ENCODE measurements at places on chromosomes 2 and 18.

DNA sequence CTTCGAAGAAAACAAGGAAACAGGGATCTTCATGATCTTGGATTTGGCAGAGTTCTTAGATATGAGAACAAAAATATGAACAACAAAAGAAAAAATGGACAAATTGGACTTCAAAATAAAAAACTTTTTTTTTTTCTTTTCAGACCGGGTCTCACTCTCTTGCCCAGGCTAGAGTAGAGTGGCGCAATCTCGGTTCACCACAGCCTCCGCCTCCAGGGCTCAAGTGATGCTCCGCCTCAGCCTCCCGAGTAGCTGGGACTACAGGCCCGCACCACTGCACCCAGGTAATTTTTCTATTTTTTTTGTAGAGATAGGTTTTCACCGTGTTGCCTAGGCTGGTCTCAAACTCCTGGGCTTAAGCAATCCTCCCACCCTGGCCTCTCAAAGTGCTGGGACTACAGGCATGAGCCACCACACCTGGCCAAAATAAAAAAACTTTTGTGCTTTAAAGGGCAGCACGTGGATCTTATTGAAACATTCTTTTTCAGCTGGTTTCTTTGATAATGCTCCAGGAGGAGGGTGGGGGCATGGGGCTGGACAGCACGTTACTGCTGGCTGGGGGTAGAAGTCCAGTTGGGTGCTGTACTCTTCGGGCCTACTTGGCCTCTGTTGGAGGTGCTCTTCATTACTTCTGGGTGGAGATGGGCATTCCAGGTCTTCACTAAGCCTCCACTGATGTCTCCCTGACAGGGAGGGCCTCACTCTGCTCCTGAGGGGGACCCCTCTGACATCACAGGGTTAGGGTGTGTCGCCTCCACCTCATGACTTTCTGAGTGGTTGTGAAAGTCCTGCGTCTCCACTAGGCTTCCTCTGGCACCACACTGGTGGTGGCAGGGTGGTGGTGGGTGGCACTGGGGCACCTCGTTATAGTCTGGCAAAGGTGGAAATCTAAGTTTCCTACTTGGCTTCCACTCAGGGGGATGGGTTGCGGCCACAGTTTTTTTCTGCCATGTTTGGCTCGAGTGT is 150.5 kb upstream of the XPO1 start:
- no peak for DNase-seq

DNA sequence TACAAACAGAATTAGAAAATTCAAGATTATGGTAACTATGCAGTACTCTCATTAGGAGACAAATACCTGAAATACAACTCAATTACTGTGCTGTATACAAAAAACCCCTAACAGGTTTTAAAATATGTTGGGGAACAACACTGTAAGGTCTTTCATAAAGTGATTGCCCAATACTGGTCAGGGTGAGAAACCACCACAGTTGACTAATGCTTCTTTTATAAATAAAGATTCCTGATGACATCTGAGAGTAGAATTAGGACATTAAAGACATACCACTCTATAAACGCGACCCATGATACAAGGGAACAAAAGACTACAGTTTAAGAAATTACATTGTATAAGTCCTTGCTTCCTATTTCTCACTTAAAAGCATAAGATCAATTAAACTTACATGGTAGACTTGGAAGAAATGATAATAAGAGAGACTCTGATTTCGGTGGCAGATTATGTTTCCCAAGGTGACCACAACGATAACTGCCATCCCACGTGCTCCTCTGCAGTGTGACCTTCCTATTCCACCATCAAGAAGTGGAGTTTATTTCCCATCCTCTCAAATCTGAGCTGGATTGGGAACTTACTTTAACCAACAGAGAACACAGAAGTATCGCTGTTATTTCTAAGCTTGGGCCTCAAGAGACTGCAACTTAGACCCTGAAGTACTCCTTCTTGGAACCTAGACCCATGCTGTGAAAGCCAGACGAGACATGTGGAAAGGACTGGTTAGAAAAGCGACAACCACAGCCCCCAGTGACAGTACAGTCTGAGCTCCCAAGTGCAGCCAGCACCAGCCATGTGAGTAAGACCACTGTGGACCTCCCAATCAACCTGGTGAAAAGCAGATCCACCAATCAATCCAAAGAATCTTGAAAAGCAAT is 52.3 kb downstream of the ZNF521 start:
- DNase-seq = no peak

DNA sequence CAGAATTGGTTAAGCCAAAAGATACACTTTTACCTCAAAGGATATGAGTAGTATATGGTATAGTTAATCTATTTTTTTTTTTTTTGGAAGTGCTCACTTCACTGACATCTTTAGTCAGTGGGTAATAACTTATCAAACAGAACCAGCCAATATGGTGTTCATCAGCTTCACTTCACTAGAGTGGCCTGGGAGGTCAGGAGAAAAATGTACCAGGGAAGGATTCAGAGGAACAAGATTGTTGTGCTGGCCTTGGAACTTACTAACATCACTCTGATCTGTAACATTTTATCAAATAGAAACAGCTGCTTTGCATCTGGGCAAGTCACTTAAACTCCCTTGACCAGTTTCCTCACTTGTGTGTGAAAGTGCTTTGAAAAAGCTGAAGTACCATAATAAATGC is 962.7 kb downstream of the BCL11A start:
- DNase-seq = no peak

DNA sequence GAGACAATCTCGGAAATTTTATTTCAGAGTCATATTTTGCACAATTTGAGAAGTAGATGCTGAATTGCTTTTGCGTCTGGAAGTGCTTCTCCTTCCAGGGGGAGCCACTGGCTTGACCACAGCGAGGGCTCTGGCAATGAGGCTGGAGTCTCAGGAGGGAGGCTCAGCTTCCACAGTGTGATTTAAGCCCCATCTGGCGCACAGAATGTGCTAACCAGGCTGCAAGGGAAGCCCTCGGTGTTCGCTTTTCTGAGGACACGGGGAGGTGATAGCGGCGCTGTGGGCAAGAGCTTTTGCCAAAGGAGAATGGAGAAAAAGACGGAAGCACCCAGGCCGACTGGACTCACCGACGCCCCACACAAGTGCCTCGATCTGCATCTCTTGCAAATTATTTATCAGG is 52.4 kb downstream of the ADI1 start:
- no peak for DNase-seq

DNA sequence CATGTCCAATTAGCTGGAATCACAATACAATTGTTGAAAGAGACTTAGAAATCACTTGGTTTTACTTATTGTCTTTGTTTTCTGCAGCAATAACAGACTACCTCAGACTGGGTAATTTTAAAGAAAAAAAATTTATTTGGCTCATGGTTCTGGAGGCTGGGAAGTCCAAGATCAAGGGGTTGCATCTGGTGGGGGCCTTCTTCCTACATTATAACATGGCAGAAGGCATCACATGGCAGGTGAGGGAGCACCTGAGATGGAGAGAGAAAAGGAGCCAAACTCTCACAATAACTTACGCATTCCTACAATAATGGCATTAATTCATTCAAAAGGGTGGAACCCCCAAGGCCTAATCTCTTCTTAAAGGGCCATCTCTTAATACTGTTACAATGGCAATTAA is 37.5 kb upstream of the KLHL14 start:
- no peak for DNase-seq

DNA sequence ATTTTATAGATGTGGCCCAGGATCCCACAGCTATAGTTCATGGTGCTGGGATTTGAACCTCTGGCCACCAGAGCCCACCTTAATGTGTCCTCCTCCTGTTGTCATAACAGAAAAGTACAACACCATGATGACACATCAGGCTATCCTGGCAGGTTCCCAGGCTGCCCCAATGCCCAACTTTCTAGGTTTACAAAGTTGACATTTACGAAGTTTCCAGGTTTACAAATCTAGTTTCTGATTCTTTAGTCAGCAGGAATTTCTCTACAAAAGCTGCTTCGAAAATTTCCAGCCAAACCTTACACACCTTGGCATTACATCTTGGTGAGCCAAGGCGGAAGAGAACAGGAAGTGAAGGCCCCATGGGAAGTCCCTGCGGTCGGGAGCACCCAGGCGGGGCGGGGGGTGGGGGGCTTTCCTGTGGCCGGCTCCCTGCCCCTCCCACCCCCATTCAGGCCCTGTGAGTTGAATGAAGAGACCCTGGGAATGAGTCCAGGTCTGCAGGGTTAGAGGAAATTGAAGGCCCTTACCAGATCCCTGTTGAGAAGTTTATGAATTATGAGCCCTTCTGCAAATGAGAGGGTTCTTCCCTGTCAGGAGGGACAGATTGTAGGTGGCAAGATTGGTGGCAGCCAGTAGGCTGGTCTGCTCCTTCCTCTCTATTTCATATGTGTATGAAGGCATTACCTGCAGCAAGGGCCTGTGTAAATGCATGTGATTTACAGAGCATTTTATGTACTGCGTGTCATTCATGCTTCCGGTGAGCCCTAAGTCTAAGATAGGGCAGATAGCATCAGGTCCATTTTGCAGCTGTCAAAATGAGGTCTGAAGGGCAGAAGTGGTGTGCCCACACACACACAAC is 11.1 kb upstream of the IL1RN start:
- no peak for DNase-seq

GRCh38 chr2:99572373-99573164 is 82.8 kb upstream of the REV1 start:
- no peak for DNase-seq

DNA sequence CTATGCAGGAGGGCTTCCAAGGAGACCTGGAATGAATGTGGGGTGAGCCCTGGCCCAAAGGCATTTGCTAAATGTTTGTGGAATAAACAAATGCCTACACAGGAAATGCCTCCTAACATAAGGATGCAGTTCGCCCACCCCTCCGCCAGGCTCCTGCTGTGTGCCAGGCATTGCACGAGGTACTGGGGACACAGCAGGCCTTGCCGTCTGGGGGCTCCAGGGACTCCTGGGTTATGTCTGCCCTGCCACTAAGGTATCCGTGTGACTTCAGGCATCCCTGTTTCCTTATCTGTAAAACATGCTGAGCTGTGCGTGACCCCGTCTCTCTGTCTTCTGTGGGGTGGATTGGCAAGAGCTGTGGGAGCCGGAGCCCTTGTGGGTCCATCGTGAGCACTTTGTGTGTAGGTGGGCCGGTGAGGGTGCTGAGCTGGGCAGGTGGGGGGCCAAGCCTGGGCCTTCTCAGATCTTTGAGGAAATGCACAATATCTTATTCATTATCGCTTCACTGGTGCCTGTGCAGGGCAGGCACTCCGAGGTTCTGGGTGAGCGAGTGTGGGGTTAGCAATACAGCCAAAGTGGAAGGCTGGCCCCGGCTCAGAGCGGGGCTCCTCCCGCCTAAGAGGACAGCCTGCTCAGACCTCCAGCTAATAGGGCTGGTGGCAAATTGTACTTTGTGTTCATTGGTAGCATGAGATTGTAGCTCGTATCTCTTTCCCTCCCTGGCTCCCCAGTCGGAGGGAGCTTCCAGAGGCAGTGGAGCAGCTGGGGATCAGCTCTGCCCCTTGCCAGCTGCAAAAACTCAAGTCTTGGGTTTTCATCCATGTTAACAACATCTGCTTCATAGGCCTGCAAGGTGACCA is 126.8 kb downstream of the GLI2 start:
- no peak for DNase-seq

- no peak for DNase-seq
Measured at GRCh38 chr2:105175231-105175630, 66.3 kb upstream of the GPR45 start.

DNA sequence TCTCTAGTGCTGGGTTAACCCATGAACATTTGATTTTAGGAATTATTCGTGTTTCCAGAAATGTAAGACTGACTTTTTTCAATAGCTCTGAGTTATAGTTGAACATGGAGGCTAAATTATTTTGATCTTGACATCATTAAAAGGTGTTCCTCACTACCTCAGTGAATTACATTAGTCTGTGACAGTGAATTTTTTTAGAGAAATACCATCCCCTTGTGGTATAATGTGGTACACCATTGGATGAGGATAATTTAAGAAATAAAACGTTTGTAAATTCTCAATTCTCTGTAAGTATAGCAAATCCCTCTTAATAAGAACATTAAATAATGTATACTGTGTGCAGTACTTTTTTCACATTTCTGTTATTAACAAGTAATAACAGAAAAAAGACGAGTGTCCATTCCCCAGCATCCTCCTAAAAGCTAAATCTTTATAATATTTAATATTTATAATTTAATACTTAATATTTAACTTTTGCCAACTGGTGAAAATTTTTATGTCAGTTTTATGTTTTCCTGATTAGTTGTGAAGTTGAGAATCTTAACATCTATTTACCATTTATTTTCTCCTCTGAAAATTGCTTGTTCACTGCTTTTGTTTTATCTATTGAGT is 70.3 kb upstream of the CWC22 start:
- DNase-seq = no peak

DNA sequence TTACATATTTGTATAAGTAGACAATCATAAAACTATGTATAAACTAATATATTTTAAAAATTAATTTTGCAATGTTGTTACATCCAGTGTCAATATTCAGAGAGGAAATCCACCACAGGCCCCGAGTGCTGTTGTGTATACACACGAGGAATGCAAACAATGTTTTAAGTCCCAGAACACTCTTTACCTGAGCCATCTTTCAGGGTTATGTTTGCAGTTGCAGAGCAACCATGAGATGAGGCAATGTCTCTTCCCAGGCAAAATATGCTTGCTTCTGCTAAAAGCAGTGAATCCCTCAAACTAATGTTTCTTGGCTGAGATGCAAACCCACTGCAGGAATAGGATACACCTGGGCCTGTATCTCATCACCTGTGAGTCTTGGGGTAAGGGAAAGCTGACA is 91.3 kb downstream of the ASXL2 start:
- no peak for DNase-seq

DNA sequence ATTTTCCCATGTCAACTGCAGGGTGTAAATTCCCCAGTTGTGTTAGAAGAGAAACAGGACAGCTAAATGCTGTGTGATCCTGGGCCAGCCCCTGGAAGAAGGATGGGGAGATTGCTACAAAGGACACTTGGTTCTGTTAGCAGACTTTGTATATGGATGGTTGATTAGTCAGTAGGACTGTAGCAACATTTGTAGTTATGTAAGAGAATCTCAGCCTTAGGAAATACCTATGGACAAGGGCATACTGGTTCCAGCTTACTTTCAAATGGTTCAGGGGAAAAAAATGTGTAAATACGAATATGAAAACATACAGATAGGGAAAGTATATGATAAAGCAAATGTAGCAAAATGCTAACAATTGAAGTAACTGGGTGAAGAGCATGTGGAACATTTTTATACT is 47.6 kb downstream of the GNAL start:
- no peak for DNase-seq

DNA sequence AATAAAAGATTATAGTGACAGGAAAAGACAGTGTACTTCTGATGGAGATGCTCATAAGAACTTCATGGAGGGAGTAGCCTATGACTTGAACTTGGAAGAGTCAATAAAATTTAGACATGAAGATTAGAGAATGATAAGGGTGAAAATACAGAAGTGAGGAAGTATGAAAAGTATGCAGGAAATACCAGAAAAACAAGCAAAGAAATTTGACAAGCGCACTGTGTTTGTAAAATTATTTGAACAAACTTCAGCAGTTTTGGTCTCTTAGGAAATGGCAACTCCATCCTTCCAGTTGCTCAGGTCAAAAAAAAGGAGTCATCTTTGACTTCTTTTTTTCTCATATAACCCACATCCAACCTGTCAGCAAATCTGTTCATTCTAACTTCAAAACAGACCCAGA is 864.0 kb upstream of the ZEB2 start:
- DNase-seq = no peak

Data from NCI-H510A (cell line).